ENCODE measurements at places on chromosomes 7 and 10. TPM values are rescaled to one million over a fixed set of nuclear protein-coding genes. Genes with fewer than 3 reads are reported as not detected.
A peak's percentile ranks its signal among the peaks of the same experiment; 100 is the strongest.

DNA sequence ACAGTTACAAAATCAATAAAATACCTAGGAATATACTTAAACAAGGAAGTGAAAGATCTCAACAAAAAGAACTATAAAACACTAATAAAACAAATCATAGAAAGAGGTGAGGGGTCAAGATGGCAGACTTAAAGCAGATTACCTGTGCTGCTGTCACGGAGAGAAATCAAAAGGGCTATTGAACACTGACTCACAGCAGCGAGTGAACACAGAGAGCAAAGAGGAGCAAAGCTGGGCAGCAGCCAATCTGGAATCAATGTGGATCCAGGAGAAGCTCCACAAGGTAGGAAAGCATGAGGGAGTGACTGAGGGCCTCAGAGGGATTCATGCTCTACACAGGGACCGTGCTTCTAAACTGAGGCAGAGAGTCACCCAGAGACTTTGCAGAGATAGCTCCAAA is 562.0 kb upstream of the SEMA3D start:
- H3K4me1 ChIP-seq = no peaks in the 10 kb centered on the region
- no peak overlapping the region for H3K27ac ChIP-seq
- H3K27me3 ChIP-seq = peaks cover 55% of the 10 kb centered on the region
- H3K4me3 ChIP-seq = no peak overlapping the region

GRCh38 chr10:119340893-119341458 is 133.6 kb downstream of the GRK5 start:
- H3K27ac ChIP-seq = no peak overlapping the region
- DNase-seq = no peak
- H3K36me3 ChIP-seq = peaks cover 5% of the 10 kb centered on the region
- no peak overlapping the region for H3K4me3 ChIP-seq

DNA sequence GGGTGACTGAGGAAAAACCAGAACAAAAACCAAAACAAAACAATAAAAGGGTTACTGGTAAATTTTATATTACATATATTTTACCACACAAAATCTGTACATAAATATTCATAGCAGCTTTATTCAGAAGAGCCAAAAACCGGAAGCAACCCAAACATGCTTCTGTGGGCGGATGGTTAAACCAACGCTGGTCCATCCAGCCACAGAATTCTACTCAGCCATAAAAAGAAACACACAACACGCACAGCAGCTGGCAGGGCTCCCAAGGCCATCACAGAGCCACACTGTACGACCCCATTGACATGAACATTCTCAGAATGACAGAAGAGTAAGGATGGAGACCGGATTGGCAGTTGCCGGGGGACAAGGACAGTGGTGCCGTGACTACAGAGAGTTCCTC is 83.6 kb downstream of the PROSER2 start:
- no peaks in the 10 kb centered on the region for H3K36me3 ChIP-seq
- DNase-seq = no peak
- no peak overlapping the region for H3K4me3 ChIP-seq
- no peaks in the 10 kb centered on the region for H3K27me3 ChIP-seq

DNA sequence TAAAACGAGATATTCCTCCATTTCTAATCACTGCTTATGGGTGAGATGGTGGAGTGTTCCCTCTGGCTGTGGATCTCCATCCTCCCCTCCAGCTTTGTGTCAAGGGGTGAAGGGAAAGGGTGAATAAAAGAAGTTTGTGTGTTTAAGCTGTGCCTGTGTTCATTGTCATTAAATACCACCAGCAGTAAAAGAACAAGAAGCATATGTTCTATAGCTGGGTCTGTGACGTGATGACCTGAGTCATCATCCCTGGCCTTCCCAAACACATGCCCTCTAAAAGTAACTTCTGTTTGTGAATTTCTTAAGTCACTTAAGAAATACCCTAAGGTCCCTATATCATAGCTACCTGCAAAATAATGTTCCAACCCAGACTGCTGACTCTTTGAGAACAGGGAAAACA is 104.9 kb downstream of the PPP1R17 start:
- H3K27ac ChIP-seq = no peak overlapping the region
- H3K27me3 ChIP-seq = no peaks in the 10 kb centered on the region
- H3K36me3 ChIP-seq = no peaks in the 10 kb centered on the region

DNA sequence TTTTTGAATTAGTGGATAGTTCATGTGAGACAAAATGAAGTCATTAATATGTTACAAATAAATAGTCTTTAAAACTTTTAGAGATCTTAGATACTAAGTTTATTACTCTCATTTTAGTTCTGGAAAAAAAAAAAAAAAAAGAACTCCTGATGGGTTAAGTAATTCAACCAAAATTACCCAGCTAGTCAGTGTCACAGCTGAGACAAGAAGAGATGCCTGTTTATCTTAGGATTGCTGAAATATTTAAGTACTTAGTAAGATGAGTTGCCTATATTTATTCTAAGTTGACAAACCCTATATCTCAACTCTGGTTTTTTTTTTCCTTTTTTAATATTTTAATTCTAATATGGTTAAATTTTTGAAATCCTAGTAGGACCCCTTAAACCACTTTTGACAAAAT is 781.0 kb upstream of the LRRN3 start:
- H3K27me3 ChIP-seq = no peaks in the 10 kb centered on the region
- H3K4me1 ChIP-seq = peaks cover 6% of the 10 kb centered on the region
- H3K27ac ChIP-seq = no peak overlapping the region

DNA sequence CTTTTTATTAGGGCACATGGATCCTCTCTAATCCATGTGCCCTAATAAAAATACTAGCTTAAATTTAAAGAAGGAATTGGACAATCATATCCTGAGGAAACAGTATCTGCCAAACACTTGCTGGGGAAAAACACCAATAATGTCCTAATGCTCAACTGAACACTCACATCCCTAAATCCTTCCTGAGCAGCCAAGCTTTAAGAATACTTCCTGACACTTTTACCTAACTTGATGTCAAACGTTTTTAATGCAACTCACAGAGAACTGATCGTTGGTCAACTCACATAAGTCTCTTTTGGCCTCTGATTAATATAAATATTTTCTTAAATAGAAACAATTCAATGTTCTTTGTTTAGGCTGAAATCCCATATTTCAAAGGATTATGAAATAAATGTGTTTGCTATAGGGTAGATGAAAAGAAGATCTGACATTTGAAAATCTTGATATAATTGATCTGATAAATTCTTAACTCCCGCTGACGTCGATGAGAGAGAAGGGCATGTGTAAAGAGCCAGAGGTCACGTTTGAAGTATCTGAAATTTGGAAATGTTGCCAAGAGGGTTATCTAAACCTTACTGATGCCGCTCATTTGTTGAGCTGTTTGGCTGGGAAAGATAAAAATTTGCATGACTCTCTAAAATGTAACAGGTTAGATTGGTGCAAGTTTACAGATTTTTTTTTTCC is 122.8 kb upstream of the RHOBTB1 start:
- no peak overlapping the region for H3K27ac ChIP-seq
- no peak for DNase-seq
- no peaks in the 10 kb centered on the region for H3K4me1 ChIP-seq
- no peaks in the 10 kb centered on the region for H3K27me3 ChIP-seq
- no peak overlapping the region for H3K4me3 ChIP-seq

- H3K27ac ChIP-seq = no peak overlapping the region
- peaks cover 14% of the 10 kb centered on the region for H3K4me1 ChIP-seq
- H3K4me3 ChIP-seq = no peak overlapping the region
- no peaks in the 10 kb centered on the region for H3K36me3 ChIP-seq
- DNase-seq = no peak
Observed at GRCh38 chr7:112509402-112509801, 28.6 kb downstream of the LSMEM1 start.

DNA sequence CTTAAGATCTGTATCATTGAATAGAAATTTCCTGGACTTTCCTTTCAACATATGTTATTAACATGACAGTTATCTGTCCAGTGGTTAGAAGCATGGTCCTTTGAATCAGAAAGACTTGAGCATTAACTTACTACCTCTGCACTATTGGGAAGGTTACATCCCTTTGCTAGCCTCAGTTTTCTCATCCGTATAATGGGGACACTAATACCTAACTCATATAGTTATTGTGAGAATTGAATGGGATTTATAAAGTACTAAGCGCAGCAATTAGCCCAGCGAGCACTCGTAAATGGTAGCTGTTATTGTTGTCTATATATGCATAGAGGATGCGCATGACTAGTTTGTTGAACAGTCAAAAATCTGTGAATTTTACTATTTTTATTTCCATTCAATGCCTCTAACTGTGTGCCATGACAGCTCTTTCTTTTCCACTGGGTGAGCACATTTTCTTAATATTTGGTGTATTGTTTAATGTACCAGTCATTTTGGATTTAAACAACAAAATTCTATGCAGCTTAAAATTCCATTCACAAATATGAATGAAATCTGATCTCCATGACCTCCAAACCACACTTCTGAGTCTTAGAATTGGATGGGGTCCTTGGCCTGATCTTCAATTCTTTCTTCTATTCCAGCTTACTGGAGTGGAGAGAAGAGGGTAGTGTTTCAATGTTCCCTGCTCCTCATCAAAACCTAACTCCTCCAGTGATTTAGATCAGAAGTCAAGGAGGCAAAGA is 65.0 kb downstream of the CACNB2 start:
- no peaks in the 10 kb centered on the region for H3K36me3 ChIP-seq
- no peaks in the 10 kb centered on the region for H3K27me3 ChIP-seq
- no peak overlapping the region for H3K27ac ChIP-seq
- DNase-seq = no peak
- H3K4me3 ChIP-seq = no peak overlapping the region
- H3K4me1 ChIP-seq = peaks cover 5% of the 10 kb centered on the region

GRCh38 chr7:137983323-137984008 is 18.4 kb downstream of the CREB3L2 start:
- no peak overlapping the region for H3K27ac ChIP-seq
- DNase-seq = no peak
- no peak overlapping the region for H3K4me3 ChIP-seq
- H3K27me3 ChIP-seq = no peaks in the 10 kb centered on the region
- H3K36me3 ChIP-seq = peaks cover 7% of the 10 kb centered on the region

GRCh38 chr10:70830164-70830563 is 14.4 kb downstream of the SGPL1 start:
- no peak overlapping the region for H3K27ac ChIP-seq
- H3K36me3 ChIP-seq = peaks cover 17% of the 10 kb centered on the region
- DNase-seq = no peak
- no peak overlapping the region for H3K4me3 ChIP-seq
- H3K4me1 ChIP-seq = peaks cover 12% of the 10 kb centered on the region

The TMEM273 gene
- total RNA-seq = not detected

DNA sequence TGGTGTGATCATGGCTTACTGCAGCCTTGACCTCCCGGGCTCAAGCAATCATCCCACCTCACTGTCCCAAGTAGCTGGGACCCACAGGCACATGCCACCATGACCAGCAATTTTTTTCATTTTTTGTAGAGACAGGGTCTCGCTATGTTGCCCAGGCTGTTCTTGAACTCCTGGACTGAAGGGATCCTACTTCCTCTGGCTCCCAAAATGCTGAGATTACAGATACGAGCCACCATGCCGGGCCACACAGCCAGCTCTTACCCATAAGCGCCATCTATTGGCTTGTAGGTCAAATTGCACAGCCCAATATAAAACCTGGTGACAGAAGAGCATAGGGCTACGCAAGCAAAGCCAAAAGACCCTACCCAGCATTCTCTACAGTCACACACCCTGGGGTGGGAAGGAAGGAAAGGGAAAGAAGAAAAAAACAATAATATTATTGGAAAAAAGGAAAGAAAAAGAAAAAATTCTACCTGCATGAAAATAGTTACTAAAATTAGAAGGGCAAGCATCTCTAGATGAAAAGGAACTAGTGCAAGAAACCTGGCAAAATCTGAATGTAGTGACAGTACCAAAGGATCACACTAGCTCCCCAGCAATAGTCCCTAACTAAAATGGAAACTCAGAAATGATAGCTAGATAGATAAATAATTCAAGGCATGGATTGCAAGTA is 29.4 kb upstream of the AMPH start:
- peaks cover 13% of the 10 kb centered on the region for H3K27me3 ChIP-seq
- peak; percentile 62 for DNase-seq
- H3K36me3 ChIP-seq = no peaks in the 10 kb centered on the region
- no peak overlapping the region for H3K4me3 ChIP-seq

DNA sequence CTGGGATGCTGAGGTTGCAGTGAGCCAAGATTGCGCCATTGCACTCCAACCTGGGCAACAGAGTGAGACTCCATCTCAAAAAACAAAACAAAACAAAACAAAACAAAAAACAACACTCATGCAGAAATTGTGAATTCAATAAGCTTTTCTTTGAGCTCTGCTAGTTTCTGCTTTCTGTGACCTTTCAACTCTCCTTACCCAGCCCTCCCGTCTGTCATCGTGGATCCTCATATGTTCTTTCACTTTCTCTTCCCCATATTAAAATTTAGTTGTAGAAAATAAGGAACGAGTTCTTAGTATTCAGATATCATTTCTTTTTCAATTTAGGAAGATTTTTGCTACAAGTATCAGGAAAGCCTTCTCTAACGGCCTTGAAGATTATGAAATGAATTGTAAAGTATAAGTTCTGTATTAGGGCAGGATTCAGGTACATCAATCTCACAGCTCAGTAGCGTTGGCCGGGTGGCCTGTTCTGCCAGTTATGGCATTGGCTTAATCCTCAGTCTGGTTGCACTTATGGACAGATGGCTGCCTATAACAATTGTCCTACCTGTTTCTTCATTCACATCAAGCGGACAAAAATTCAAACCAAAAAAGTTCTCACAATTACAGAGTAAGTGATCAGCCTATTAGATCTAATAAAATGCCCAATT is 1167.0 kb downstream of the SORCS3 start:
- no peak for DNase-seq
- H3K27ac ChIP-seq = no peak overlapping the region
- no peak overlapping the region for H3K4me3 ChIP-seq
- H3K27me3 ChIP-seq = no peaks in the 10 kb centered on the region
- H3K4me1 ChIP-seq = no peaks in the 10 kb centered on the region

The LEP gene
- not detected for total RNA-seq

DNA sequence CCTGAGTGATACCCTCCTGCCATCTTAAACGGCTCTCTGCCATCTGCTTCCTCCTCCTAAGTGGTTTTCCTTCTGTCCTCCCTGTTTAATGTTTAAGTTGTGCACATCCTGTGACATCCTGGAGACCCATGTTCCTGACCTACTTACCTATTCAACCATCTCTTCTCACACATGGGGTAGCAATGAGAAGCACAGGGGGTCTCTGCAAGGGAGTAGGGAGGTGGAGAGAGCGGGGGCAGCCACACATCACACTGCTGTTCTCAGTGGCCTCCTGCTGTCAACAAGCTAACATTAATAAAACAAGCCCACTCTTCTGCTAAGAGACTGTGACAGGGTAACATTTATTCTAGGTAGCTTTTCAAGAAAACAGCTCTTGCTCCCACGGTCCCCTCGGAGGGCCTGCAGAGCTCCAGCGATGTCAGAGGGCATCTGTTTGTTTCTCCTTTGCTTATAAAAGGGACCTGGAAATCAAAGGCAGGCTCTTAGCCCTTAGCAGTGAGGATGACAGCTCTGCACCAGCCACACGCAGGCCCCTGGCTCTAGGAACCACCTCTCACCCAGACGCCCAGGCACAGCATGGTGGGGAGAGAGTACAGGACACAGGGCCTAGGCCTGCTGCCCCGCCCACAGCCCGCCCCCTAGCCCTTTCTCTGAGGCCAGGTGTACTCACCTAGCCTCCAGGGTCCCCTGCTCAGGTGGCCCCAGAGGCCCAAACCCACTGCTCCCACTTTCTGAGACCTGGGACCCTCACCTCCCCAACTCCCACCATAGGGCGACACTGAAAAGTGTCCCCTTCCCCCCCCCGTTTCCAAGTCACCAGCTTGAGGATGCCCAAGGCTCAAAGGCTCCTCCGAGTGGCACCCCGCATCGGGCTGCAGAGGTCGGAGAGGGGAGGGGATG is 943 bp upstream of the SLC18A2 start:
- no peaks in the 10 kb centered on the region for H3K4me1 ChIP-seq
- DNase-seq = no peak
- peaks cover 53% of the 10 kb centered on the region for H3K27me3 ChIP-seq
- no peaks in the 10 kb centered on the region for H3K36me3 ChIP-seq

The CCL26 gene
- not detected for total RNA-seq

All from MCF 10A (cell line).